ENCODE measurements at places on chromosomes 3 and 15.

DNA sequence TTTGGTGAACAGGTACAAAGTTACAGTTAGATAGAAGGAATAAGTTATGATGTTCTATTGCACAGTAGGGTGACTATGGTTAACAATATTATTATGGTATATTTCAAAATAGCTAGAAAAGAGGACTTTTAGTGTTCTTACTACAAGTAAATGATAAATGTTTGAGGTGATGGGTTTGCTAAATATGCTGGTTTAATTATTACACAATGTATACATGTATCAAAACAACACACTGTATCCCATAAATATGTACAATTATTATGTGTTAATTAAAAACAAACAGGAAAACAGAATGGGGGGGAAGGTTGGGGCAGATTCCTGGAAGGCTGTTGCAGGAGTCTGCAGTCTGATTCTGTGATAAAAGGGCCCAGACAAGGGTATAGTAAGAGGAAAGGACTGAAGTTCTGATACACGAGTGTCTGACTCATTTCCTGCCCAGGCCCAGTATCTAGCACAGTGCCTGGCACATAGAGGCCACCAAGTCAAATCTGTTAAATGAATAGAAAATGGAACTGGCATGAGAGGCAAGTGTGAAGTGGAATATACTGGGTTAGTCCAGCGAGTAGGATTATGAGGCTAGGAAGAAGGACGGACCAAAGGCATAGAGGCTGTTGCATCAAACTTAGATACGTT, 7.2 kb upstream of the ENTPD3 start:
- DNase-seq: no peak

GRCh38 chr3:16400106-16400931, 113.2 kb downstream of the RFTN1 start:
- no peak for DNase-seq

GRCh38 chr3:43512754-43513404, 108.9 kb downstream of the ANO10 start:
- DNase-seq: peak; percentile 7

DNA sequence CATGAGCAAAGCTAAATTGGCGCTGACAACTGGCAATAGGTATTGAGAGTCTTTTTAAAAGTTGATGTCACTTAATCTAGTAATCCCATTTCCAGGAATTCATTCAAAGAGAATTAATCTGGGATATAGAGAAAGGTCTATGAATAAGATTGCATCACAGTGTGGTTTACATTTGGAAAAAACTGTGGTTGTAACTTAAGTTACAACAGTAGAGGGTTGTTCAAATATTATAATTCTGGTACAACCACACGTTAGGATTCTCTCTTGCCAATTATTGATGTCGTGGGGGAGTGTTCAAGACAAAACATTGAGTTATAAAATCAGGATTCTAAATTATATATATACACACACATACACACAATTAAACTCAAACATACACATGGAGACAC, 79.8 kb downstream of the LIPC start:
- DNase-seq: no peak

- peak; percentile 33 for DNase-seq
Measured at GRCh38 chr3:94162700-94163099, 99.8 kb downstream of the NSUN3 start.

GRCh38 chr3:107068980-107069379, 308.3 kb upstream of the CCDC54 start:
- DNase-seq: no peak

DNA sequence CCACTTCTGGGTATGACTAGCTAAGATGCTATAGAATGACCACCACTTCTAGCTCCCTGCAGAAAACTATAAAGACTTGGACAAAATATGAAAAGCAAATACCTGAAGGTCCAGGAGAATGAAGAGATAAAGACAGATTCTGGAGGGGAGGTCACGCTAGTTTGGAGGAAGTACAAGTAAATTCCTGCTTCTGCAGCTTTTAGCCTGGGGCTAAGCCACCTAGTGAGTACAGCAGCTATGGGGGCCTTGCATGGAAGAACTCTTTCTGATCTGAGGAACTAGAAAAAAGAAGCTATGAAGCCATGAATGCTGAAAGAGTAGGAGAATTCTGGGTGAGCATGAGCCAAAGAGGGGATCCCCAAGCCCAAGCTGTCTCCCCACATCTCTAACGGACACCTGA, 29.8 kb downstream of the NRG4 start:
- DNase-seq: no peak

DNA sequence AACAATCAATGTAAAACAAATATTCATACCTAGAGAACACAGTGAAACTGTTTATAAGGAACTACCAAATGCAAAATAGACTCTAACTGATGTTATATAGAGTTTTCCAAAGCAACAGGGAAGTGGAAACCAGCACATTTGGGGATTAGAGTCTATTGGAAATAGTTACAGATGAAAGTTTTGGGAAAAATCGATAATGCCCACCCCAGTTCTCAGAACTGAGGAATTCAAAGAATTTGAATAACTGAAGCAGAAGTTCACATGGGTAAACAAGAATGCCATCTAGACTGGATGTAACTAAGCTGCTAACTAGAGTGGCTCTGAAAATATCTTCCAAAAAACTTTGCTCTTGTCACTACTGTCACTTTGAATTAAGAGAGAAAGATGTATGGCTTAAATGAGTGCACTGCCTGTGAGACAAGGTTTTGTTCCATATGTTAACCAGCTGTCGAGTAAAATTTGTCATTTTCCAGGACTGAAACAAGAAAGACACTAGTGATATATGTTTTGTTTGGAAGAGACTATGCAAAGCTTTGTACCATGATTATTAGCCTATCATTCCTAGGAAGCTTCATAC, 9.2 kb upstream of the DENND4A start:
- DNase-seq: no peak

GRCh38 chr3:186109897-186110803, 1.3 kb upstream of the ETV5 start:
- DNase-seq: no peak

DNA sequence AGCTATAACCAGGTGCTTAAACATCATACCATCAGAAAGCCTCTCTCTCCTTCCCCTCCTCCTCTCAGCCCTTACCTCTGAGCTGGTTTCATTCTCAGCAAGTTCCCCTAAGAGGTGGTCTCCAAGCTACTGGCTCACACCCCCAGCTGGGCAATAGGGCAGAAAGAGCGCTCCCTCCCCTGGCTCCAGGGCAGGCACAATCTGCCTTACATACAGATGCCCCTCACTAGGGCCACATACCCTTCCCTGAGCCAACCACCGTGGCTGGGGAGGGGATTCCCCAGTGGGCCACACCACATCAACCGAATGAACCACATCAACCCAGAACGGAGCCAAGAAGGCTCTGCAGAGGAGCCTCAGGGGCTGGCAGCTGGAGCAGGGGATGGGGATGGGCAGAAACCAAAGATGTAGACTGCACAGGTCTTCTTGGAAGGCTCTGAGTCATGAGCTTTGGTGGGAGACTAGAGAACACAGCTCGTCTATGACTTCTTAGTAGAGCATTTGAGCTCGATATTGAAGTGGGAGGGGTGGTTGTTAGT, 4.6 kb upstream of the FBLN2 start:
- peak; percentile 38 for DNase-seq

GRCh38 chr3:33659856-33660434, 58.1 kb downstream of the CLASP2 start:
- DNase-seq: no peak

GRCh38 chr3:165796701-165797100, 40.5 kb downstream of the BCHE start:
- DNase-seq: no peak
